ENCODE measurements at places on chromosomes 5 and 9. TPM values are rescaled to one million over a fixed set of nuclear protein-coding genes. Genes with fewer than 3 reads are reported as not detected.

SPINK7 gene
- total RNA-seq = not detected

KIF4B gene
- not detected for total RNA-seq

BRINP1 gene
- total RNA-seq = 0.16 TPM

PCDHA11 gene
- 8.2 TPM for total RNA-seq

RMRP gene
- total RNA-seq = 14,337 TPM

C7 gene
- total RNA-seq = not detected

PRELID1 gene
- total RNA-seq = 98.8 TPM

ARSI gene
- total RNA-seq = 0.51 TPM

IFNK gene
- total RNA-seq = not detected

DIPK1B gene
- 11.4 TPM for total RNA-seq

DNA sequence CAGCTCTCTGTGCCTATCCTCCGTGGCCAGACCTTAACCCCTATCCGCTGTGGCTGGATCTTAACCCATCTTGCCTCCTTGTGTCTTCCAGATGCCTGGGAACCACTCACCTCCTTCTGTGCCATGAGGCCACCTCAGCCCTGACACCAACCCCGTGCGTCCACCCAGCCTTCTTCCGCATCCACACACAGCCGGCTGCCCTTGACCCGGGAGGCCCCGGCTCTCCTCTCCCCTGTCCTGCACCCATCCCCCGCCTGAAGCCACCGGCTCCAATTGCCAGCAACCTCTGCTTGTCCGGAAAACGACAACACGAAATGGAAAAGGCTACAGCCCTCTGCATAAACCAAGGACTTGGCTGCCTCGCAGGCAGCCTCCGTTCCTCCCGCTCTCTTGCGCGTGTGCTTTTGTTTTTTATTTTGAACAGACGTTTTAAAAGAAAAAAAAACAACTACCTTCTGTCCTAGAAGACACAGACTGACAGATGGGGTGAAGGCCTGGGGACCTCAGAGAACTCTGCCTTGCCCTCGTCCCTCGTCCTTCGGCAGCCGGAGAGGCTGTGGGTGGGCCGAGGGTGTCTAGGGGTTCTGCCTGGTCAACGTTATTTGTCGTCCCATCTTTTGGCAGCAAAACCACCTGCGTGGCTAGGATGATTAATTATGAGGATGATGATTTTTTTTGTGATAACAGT is 32.5 kb upstream of the HMCN2 start:
- no peak overlapping the region for H3K4me3 ChIP-seq
- no peaks in the 10 kb centered on the region for H3K27me3 ChIP-seq
- H3K27ac ChIP-seq = no peak overlapping the region
- DNase-seq = no peak

DNA sequence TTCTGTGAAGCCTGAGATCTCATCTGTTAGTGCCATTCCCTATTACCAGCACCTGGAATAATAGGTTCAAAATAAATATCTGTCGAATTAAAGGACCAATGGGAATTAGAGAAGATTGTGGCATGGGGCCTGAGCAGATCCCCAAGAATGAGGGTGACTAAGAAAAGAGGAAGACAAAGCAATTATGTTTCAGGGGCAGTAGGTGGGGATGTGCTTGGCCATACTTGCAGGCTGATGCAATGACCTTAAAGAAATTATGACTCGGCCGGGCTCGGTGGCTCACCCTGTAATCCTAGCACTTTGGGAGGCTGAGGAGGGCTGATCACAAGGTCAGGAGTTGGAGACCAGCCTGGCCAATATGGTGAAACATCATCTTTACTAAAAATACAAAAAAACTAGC is 562.8 kb downstream of the PTPRD start:
- H3K4me3 ChIP-seq = no peak overlapping the region
- peaks cover 2% of the 10 kb centered on the region for H3K27me3 ChIP-seq
- no peak for DNase-seq
- H3K36me3 ChIP-seq = no peaks in the 10 kb centered on the region
- H3K4me1 ChIP-seq = no peaks in the 10 kb centered on the region

DNA sequence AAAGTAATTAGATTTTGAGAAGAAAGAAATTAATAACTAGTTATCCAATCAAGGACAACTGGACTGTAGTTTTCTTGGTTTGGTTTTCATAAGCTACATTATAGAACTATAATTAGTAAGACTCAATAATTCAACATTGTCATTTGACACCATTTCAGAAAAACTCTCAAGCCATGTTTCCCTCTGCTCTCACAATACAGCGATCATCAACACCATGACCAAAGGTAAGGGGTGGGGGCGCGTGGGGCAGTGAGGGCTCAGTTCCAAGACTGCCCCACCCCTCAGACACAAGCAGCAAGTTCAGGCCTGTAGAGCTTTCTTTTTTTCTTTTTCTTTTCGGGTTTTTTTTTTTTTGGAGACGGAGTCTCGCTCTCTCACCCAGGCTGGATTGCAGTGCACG is 6.4 kb downstream of the CMBL start:
- peaks cover 22% of the 10 kb centered on the region for H3K4me1 ChIP-seq
- H3K36me3 ChIP-seq = peaks cover 13% of the 10 kb centered on the region
- no peaks in the 10 kb centered on the region for H3K27me3 ChIP-seq
- no peak for DNase-seq
- no peak overlapping the region for H3K4me3 ChIP-seq

DNA sequence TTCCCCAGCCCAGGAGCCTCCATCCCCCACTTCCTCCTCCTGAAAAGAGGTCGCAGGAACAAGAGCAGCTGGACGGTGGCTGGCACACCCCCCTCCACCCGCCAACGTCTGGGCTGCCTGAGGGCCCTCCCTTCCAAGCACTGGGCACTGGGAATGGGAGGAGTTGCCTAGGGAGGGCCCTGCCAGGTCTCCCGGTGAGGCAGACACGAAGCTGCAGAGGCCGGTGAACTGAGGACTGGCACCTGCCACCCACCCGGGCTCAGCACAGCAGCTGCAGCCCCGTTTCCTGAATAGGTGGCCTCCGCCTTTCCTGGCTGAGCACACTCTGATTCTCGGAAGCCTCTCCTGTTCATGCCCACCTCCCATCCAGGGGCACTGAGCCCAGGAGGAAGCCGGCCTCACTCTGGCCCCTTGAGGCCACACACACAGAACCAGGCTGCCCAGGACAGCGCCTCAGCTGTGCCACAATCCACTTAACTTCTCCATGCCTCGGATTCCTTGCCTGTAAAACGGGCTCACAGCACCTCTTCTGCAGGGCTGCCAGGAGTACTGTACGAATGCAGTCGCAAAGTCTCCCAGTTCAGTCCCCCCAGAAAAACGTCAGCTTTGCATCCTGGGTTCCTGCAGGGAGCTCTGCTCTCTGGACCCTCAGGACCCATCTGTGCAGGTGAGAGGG is 1.3 kb downstream of the NPDC1 start:
- DNase-seq = no peak
- peaks cover 9% of the 10 kb centered on the region for H3K27me3 ChIP-seq
- H3K4me3 ChIP-seq = peak overlapping the region; percentile 63
- H3K27ac ChIP-seq = no peak overlapping the region
- peaks cover 10% of the 10 kb centered on the region for H3K4me1 ChIP-seq

- peaks cover 28% of the 10 kb centered on the region for H3K4me1 ChIP-seq
- H3K27ac ChIP-seq = no peak overlapping the region
- no peaks in the 10 kb centered on the region for H3K36me3 ChIP-seq
- DNase-seq = no peak
Observed at GRCh38 chr5:137466889-137467288, 32.2 kb downstream of the SPOCK1 start.

- H3K27me3 ChIP-seq = no peaks in the 10 kb centered on the region
- H3K36me3 ChIP-seq = no peaks in the 10 kb centered on the region
- H3K4me1 ChIP-seq = peaks cover 37% of the 10 kb centered on the region
- peak overlapping the region; percentile 33 for H3K27ac ChIP-seq
- no peak for DNase-seq
- H3K4me3 ChIP-seq = no peak overlapping the region
Observed at GRCh38 chr9:121261107-121261460, 6.9 kb upstream of the GSN start.

DNA sequence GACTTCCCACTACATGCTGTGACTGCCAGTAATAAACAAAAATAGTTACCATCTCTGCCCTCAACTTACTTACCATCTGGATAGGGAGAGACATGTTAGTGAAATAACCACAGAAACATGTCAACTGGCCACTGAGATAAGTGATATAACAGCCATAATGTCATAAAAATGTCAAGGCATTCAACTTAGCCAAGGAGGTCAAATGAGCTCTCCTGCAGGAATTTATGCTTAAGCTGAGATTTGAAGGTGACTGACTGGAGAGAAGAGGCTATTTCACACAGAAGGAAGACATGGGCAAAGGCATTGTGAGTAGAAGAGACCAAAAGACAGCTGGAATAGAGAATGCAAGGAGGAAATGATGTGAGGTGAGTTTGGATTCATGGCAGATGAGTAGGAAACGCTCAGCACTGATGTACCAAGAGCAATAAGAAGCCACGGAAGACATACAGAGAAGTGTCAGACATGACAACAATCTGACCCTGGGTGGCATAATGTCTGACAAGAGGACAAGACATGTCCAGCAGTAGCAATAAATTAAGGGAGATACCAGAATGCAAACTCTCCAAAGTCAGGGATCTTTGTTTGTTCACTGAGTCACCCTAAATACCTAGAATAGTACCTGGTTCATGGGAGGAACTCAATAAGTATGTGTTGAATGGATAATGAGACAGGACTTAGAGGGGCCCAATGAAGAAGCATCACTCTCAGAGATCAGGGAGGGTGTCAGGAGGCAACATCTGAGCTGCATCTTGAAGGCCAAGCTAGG is 318.8 kb downstream of the ACTL7B start:
- H3K4me1 ChIP-seq = peaks cover 24% of the 10 kb centered on the region
- no peak for DNase-seq
- H3K36me3 ChIP-seq = no peaks in the 10 kb centered on the region
- no peak overlapping the region for H3K27ac ChIP-seq

DNA sequence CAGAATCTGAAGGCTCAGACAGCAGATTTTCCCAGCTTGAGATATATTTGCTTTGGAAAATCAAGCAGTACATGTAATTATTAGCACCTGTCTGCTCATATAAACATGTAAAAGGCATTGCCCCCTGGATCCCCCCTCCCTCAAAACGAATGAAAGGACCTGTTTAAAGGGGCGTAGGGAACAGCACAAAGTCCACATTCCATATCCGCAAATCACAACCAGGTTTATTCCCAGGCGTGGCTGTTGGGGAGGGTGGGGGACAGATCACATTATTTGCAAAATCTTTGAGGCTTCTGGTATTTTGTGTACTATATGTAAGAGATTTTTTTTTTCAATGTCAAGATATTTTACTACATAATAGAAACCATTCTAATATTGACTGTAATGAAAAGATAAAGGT is 8.7 kb upstream of the MRPS2 start:
- H3K36me3 ChIP-seq = peaks cover 3% of the 10 kb centered on the region
- no peak for DNase-seq
- H3K4me3 ChIP-seq = no peak overlapping the region
- H3K27ac ChIP-seq = no peak overlapping the region

- peaks cover 56% of the 10 kb centered on the region for H3K4me1 ChIP-seq
- no peaks in the 10 kb centered on the region for H3K36me3 ChIP-seq
- no peak overlapping the region for H3K4me3 ChIP-seq
- H3K27ac ChIP-seq = no peak overlapping the region
Observed at GRCh38 chr9:99073347-99073746, 31.6 kb upstream of the TGFBR1 start.

DNA sequence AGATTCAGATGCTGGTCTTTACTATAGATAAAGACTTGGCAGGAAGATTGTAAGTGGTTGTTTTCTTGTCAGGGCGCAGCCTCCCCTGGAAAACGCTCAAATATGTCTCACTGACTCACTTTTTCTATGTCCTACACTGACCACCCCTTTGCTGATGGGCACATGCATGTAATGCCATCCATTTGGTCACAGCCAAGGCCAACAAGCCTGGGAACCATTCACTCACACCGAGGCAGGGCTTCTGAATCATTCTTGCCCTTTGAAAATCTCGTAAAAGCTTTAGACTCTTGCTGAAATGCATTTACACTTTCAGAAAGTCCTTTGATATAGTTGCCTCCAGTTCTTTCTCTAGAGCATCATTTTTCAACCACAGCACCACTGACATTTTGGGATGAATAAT is 249.4 kb downstream of the ACTL7B start:
- no peak for DNase-seq
- no peak overlapping the region for H3K27ac ChIP-seq
- H3K27me3 ChIP-seq = peaks cover 29% of the 10 kb centered on the region
- no peaks in the 10 kb centered on the region for H3K36me3 ChIP-seq

GRCh38 chr9:75071530-75072122 is 16.3 kb downstream of the NMRK1 start:
- no peak overlapping the region for H3K4me3 ChIP-seq
- H3K27me3 ChIP-seq = no peaks in the 10 kb centered on the region
- H3K36me3 ChIP-seq = peaks cover 5% of the 10 kb centered on the region
- DNase-seq = no peak

DNA sequence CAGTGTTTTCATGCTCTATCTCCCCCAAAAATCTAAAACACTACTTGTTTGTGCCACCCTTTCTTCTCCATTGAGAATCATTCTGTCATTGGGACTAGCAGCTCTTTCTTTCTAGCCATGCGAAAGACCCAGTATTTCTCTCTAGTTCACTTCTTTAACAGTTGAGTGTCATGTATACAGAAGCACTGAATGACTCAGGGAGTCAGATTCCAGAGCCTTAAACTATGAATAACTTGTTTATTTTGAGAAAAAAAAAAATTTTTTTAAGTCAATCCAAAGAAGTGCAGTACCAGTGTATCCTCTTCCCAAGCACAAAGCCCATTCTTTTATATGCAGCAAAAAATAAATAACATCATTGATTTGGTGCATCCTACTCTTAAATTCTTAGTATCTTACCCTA is 415.4 kb upstream of the GRAMD2B start:
- no peak overlapping the region for H3K4me3 ChIP-seq
- H3K36me3 ChIP-seq = no peaks in the 10 kb centered on the region
- DNase-seq = no peak

- DNase-seq = no peak
- no peaks in the 10 kb centered on the region for H3K4me1 ChIP-seq
- no peak overlapping the region for H3K27ac ChIP-seq
- H3K27me3 ChIP-seq = no peaks in the 10 kb centered on the region
- no peaks in the 10 kb centered on the region for H3K36me3 ChIP-seq
Observed at GRCh38 chr9:89078421-89078820, 87.2 kb downstream of the S1PR3 start.

- peaks cover 10% of the 10 kb centered on the region for H3K4me1 ChIP-seq
- H3K27ac ChIP-seq = no peak overlapping the region
- H3K4me3 ChIP-seq = no peak overlapping the region
Observed at GRCh38 chr5:8892926-8893325, 652.9 kb downstream of the SEMA5A start.

GRCh38 chr5:16957304-16958196 is 21.5 kb upstream of the MYO10 start:
- no peaks in the 10 kb centered on the region for H3K27me3 ChIP-seq
- H3K4me3 ChIP-seq = no peak overlapping the region
- no peak overlapping the region for H3K27ac ChIP-seq
- H3K4me1 ChIP-seq = peaks cover 5% of the 10 kb centered on the region
- no peak for DNase-seq
